ENCODE measurements at places on chromosomes 16 and 17.

- no peak for DNase-seq
Measured at GRCh38 chr17:52140601-52141000, 17.9 kb downstream of the CA10 start.

GRCh38 chr17:50240851-50241250, 33.4 kb upstream of the TMEM92 start:
- no peak for DNase-seq

- DNase-seq, result no peak
Measured at GRCh38 chr16:63192980-63193379, 1156.7 kb upstream of the CDH8 start.

- no peak for DNase-seq
Measured at GRCh38 chr16:31561426-31562233, 33.9 kb downstream of the AHSP start.

DNA sequence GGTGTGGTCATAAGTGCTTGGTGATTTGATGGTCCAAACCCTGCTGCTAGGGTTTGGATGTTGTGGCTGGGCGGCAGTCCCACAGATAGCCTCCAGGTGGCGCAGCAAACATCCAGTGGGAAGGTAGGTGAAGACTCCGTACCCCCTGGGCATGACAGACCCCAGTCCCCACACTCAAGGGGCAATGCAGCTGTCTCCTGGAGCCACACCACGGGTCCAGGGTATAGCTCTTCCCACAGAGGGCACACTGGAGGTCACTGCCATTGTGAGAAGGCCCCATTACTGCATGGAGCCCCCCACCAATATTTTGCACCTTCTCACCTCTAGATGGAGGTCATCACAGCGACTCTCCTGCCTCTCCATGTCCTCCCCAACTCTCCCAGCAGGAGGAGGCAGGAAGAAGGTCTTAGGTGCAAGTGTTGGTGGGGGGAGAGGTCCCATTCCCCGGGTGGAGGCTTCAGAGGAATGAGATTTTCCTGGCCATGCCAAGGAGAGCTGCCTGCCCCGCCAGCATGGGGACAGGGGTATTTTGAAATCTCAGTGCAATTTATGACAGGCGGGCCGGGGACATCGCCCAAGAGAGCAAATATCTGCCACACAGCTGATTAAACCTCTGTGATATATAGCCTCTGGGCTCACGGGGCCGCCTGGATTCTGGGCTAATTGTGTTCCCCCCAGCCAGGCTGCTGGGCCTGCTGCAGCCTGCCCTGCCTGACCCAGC, 17.1 kb upstream of the C17orf113 start:
- peak; percentile 63 for DNase-seq

- DNase-seq, result no peak
Measured at GRCh38 chr16:48916566-48916965, 306.6 kb upstream of the N4BP1 start.

- no peak for DNase-seq
Measured at GRCh38 chr16:86887416-86887815, 309.1 kb downstream of the FOXL1 start.
